Frontal cortex (tissue), 4 donors: ENCODE measurements at places on chromosomes 6 and 20.
A peak's percentile ranks its signal among the peaks of the same experiment; 100 is the strongest.

DNA sequence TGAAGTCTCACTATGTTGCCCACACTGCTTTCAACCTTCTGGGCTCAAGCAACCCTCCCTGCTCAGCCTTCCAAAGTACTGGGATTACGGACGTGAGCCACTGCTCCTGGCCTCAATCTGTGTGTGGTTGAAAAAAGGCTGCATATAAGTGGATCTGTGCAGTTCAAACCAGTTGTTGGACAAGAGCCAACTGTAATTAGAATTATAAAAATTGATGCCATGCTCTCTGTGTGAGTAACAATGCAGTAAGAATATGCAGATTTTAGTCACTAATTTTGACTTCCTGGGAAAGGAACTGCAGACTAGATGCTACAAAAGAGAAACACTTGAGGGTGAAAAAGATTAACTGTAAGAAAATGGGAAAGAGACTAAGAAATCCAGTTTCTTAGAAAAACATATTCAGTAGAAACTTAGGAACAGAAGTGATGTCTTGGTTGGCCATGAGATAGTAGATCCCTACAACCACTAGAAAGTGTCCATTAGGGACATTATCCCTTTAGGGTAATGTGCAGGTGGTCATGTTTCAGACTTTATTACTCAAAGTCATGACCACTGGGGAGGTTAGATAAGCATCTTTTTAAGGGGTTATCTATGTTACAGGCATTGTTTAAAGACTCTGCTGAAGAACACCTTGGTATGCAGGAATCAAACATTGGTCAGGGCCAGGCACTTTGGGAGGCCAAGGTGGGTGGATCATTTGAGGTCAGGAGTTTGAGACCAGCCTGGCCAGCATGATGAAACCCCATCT, 26.3 kb downstream of the ITCH start:
- DNase-seq: no peak

- DNase-seq: peak; percentile 38
These were observed 110.8 kb upstream of the MLN start for GRCh38 chr6:33914645-33915044.

DNA sequence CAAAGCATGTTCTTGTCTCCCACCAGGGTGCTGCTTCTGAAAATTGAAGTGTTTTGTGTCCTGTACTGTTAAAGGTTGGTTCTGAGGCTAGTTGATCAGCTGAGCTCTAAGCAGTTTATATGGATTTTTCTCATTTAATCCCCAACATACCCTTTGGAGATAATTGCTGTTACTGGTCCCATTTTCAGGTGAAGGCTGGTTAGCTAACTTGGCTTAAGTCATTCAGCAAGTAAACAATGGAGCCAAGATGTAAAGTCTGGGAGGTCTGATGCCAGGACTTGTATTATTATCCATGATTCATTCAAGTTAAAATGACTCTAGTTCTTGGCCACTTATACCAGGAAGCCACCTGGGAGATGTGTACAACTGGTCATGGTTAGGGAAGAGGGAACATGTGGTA, 42.5 kb upstream of the FERMT1 start:
- DNase-seq: no peak

GRCh38 chr6:24249926-24250325, 107.9 kb downstream of the DCDC2 start:
- no peak for DNase-seq

GRCh38 chr6:37021356-37022129, 16.1 kb downstream of the FGD2 start:
- DNase-seq: no peak
